ENCODE measurements at places on chromosomes 6 and 20.

GRCh38 chr20:32796981-32797451 lies 22.7 kb upstream of the MAPRE1 start:
- no peak for DNase-seq

- no peak for DNase-seq
These were observed 8.3 kb upstream of the ZBTB2 start for GRCh38 chr6:151399679-151400078.

GRCh38 chr20:25275813-25276532 lies 28.1 kb downstream of the PYGB start:
- DNase-seq: no peak

DNA sequence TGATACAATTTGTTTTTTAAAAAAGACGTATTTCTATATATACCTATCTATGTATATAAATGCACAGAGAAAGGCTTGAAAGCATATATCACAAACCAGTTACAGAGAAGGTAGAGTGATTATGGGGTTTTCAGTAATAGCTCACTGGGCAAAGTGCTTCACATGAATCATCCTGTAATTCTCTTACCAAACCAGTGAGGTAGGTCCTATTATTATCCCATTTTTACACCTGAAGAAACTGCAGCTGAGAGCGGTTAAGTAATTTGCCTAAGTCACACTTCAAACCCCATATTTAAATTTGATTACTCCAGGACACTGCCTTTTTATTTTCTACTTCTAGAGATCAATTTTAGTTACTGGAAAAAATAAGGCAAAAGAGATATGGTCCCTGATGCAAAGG lies 4.4 kb downstream of the GSS start:
- no peak for DNase-seq

DNA sequence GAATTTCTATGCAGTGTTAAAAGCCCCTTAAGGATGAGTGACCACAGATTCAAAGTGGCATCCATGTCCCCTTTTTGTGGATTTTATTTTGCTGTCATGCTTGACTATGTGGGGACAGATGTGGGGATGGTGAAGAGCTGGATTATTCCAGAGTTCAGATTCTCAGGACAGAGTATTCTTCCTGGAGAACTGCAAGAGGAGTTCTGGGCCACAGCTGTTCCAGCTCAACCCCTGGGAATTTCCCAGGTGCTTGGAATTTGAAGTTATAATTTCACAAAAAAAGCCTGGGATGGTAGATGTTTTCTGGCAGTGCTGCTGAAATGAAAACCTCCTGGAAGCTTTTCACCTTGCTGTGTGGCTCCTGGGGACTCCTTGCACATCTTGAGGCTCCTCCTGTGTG lies 671.8 kb upstream of the MARCKS start:
- DNase-seq: no peak

DNA sequence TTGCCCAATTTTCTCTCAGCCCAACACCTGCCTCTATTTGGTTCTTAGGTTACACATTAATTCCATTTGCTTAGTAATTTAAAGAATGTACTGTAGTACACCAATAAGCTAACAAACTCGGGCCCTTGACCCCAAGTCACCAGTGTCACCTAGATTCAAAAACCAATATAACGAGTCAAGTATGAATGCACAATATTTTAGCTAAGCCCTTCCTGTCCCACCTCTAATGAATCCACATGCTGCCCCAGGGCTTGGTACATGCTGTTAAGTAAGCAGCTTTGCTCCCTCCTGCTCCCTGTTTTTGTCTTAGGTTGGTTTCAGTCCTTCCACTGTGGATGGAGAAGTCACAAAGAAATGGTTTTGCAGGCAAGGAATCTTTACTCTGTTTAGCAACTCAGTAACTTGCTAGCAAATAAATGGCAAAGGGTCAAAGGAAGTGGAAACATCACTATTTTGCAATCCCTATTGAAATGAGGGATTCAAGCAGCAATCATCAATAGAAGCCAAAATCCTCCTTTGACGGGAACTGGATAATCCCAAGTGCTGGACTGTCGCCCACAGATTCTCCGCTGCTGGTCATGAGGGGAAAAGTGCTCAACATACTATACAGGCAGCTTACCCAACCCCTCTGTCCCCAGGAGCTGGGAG lies 5.0 kb upstream of the MPC1 start:
- no peak for DNase-seq

DNA sequence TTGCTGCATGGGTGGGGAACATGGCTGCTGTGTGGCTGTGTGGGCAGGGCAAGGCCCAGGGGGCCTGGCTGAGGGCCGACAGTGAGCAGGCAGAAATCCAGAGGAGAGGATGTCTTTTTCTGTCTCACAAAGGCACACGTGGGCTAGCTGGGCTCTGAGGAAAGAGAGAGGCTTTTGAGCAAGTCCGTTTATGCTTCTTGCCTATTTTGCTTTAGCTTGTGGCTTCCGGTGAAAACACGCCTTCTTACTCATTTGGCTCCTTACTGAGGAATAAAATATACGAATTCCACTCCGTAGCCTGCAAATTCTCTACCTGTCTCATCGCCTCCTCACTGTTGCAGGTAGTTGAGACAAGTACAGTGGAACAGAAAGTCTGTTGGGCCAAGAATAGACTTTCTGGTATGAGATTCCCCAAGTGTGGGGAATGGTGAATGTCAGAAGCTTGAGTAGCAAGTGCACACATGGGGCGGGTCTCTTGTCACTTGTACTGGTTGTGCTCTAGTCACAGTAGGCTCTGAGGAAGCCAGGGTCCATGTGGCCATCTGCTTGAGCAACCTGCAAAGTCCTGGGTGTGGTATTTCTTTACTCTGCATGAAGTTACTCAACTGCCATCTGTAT lies 28.4 kb downstream of the WRNIP1 start:
- DNase-seq: no peak

- no peak for DNase-seq
These were observed 22.6 kb downstream of the MTHFD1L start for GRCh38 chr6:150887978-150888563.

- no peak for DNase-seq
These were observed 14.8 kb downstream of the ADGRF1 start for GRCh38 chr6:47027315-47027714.

GRCh38 chr6:106528521-106528920 lies 100.8 kb downstream of the RTN4IP1 start:
- no peak for DNase-seq

GRCh38 chr20:45822857-45823256 lies 4.3 kb downstream of the TNNC2 start:
- DNase-seq: no peak

DNA sequence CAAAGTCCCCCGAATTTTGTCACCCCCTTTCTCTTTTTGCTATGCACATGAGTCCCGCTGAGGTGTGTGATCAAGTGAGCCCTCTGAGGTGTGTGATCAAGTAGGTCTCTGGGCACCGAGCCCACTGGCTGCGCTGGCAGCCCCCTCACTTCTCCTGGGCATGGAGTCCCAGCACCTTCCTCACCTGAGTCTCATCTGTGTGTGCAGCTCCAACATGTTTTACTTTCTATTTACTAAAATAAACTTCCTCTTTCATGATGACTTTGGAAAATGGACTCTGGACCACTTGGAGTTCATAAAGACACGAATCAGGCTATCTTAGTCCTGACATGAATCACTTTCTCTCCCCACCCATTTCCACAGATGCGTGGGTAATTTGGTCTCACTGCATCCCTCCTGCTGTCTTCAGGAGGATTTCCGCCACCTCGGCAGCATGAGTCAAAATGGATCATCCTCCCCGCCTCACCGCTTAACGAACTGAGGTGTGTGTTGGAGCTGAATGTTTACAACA lies 39.8 kb downstream of the PRDM1 start:
- DNase-seq: no peak

GRCh38 chr6:128311944-128312570 lies 208.3 kb downstream of the PTPRK start:
- DNase-seq: no peak

- no peak for DNase-seq
These were observed 995.3 kb upstream of the FLRT3 start for GRCh38 chr20:15332711-15333160.

DNA sequence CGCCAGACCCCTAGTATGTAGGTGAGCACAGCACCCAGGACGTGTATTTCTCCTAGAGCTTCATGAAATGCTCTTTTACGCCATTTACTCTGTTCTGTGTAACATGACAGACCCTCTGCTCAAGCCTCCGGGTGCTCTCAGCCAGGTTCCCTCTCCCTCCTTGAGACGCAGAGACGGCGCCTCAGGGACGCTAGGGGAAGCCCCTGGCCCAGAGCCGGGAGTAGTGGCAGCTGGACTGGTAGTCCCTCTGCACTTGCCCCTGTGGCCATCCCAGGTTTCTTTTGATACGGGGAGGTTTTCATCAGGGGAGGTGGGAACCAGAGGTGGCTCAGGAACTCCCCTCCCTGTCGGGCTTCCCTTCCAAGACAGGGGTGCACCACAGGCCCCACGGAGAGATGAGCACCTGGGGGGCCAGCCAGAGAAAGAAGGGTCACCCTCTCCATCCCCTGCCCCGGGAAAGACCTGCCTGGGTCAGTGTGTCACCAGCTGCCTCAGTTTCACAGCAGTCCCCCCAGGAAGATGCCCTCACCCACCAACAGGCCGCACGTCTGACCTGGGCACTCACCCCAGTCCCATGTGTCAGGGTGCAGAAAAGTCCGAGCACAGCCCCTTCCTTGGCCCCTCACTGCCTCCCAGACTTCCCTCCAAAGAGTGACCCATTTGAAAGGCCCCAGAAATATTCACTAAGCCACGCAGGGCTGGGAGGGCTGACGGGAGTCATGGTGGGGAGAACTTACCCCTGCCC lies 58.1 kb upstream of the AFDN start:
- DNase-seq: no peak

DNA sequence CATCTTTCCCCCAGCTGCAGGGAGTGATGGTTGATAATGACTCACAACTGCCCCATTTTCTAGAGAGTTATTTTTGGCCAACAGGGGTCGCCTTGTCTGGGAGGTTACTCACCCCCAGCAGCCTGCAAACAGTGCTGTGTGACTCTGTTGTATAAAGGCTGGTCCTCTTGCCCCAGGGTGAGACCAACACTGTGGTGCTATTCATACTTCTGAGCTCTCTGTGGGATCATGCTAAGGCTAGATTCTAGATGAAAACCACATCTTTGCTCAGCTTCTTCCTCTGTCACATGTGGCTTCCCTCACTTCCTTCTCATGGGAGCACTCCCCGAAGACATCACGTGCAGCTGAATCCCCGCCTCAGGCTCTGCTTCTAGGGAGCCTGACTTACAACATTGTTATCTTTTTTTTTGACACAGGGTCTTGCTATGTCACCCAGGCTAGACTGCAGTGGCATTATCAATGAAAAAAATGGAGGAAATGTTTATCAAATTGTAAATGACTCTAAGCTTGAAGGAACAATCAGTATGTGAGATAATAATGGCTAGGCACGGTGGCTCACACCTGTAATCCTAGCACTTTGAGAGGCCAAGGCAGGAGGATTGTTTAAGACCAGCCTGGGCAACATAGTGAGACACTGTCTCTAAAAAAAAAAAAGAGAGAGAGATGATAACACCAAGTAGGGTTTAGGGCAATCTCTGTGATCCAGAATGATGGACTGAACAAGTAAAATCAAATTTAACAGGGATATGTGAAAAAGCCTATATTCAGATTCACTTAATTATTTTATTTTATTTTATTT lies 55.7 kb upstream of the SLC23A2 start:
- peak; percentile 48 for DNase-seq

- DNase-seq: no peak
These were observed 706 bp downstream of the DDO start for GRCh38 chr6:110414669-110415068.
